CD4-positive, alpha-beta T cell treated with Interleukin-21 for 1 hour (primary cell): ENCODE measurements at places on chromosomes 4 and X.
A peak's percentile ranks its signal among the peaks of the same experiment; 100 is the strongest.

- DNase-seq, result peak; percentile 47
Measured at GRCh38 chr4:113677325-113677724, 84.2 kb downstream of the CAMK2D start.

DNA sequence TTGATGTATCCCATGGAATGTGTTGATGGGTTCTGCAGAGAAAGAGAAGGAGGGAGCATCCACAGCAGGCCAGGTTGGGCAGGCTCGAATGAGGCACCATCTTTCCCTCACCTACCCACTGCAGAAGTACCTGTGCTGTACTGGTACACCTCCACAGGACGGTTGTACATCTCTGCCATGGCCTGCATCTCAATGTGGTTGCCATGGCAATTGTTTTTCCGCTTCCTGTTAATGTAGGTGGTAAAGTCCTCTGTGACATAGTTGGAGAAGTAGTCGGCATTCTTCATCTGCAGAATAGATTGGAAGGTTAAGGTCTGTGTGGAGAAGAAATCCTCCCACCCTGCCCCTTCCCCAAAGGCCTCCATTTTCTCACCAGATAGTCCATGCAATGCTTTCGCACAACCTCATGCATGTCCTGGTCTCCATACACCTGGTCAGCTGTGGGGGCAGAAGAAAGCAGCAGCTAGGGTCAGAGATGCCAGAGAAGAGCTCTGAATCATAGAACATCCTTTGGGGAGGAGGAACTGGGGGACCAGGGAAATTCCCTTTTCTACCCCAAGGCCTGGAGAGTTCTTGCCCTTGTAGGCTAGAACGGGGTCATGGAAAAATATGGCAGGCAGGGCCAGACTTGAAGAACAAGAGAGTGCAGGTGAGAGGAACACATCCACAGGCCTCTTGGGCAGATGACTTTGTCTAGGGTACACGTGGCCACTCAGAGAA, 15.9 kb upstream of the PIM2 start:
- peak; percentile 84 for DNase-seq

DNA sequence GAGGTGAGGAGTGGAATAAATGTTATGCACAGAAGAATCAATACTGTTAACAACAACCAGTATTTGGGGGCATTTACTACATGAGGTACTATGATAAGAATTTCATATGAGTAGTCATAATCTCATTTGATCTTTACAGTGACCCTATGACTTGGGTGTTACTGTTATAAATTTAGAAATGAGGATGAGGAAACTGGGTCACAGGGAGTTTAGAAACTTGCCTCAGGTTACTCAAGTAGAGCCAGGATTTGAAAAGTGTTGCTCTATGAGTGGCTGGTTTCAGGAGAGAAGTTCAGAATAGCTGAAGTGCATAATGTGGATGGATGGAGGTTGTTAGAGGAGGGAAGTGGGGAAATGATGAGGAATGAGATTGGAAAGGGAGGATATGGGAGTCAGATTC, 16.6 kb upstream of the DDIT4L start:
- DNase-seq, result no peak

GRCh38 chr4:153521478-153521877, 55.3 kb downstream of the TMEM131L start:
- peak; percentile 42 for DNase-seq

- no peak for DNase-seq
Measured at GRCh38 chr4:55028196-55028595, 97.2 kb downstream of the KDR start.

GRCh38 chr4:44720371-44720770, 6.0 kb downstream of the GNPDA2 start:
- DNase-seq, result no peak

GRCh38 chr4:81404294-81404693, 67.4 kb downstream of the RASGEF1B start:
- no peak for DNase-seq

GRCh38 chr4:2820216-2820982, 23.2 kb upstream of the ADD1 start:
- no peak for DNase-seq

DNA sequence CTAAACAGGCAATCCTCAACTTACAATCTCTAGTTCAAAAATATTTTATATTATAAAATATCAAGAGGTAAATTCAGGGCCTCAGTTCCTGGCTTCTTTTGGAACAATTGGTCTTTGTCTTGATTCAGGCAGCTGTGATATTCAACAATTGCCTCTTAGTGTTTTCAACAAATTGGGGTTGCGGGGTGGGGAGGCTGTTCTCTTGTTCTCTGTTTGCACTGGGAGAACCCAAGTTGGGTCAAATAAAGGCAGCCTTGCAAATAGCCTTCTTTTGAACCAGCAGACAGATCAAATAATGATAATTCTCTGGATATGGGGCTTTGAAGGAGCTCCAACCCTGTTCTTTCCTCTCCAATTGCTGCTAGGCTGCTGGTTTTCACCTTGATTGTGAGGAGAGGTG, 142.5 kb downstream of the COL4A5 start:
- DNase-seq, result no peak

- DNase-seq, result no peak
Measured at GRCh38 chr4:37650481-37650880, 35.7 kb downstream of the RELL1 start.

DNA sequence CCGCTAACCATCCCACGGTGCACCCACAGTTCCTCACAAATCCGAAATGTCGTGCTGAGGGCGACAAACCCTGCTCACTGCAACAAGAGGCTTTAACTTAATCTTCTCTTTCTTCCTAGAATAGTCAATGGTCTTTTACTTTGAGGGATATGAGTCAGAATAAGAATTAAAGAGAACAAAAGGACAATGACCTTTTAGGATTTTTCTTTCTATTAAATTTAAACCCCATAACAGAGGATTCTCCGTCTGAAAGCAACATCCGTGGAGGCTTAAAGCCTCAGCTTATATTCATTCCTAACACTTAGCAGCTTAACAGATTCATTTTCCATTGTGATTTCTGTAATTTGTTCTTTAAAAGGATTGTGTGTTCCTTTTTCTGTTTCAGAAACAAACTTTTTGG, 44.9 kb upstream of the PUDP start:
- DNase-seq, result no peak

- no peak for DNase-seq
Measured at GRCh38 chr4:10647846-10648245, 36.7 kb downstream of the CLNK start.

- DNase-seq, result no peak
Measured at GRCh38 chrX:2327423-2327822, 173.4 kb downstream of the DHRSX start.

- no peak for DNase-seq
Measured at GRCh38 chr4:112002248-112002661, 143.0 kb upstream of the FAM241A start.

DNA sequence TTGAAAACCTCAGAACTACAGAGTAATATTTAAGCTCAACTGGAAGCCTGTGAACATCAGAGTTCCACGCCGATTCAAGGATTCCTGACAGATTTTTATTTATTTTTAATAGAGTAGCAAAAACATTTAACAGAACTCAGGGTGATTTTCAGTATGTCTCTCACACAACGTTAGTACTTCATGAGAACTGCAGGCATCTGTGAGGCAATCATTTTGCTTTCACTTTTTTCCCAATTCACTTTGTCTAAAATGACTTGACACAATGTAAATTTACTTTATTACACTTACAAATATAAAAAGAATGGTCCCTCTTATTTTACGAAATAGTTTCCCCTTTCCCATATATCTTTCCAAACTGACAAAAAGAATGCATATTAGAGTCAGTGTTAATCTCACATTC, 869.5 kb upstream of the EPHA5 start:
- no peak for DNase-seq

GRCh38 chr4:78354782-78355181, 196.8 kb upstream of the ANXA3 start:
- no peak for DNase-seq

- DNase-seq, result no peak
Measured at GRCh38 chrX:46953597-46953996, 41.4 kb downstream of the JADE3 start.

DNA sequence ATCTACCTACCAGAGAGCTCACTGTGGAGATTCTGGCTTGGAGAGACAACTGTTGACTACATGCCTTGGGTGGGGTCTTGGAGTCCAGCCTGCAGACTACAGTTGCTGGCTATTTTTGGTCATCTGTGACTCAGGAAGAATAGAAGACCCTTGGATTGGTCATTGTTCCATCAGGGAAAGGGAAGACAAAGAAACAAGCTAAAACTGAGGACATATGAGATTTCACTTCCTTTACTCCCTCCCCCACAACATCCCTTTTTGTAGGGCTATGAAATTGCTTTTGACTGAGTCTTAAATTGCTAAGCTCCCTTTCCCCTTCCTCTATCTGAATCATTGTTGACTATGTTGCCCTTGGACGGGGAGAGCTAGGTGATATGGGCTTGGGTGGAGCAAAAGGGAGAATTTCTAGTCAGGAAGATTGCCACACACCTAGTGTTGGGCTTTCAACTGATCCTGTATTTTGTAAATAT, 11.7 kb downstream of the MSN start:
- DNase-seq, result no peak

DNA sequence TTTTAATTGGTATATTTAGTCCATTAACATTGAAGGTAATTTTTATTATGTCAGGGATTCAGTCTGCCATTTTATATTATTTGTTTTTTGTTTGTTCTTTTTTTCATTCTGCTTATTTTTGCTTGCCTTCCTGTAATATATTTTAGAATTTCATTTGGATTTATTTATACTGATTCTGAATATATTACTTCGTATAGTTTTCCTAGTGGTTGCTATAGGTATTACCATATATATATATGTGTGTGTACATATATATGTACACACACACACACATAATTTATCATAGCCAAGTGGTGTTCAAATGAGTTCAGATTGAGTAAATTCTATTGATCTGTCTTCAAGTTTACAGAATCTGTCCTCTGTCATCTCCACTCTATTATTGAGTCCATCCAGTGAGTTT, 11.2 kb downstream of the CITED1 start:
- no peak for DNase-seq

- no peak for DNase-seq
Measured at GRCh38 chr4:159495515-159496236, 392.8 kb downstream of the RAPGEF2 start.

DNA sequence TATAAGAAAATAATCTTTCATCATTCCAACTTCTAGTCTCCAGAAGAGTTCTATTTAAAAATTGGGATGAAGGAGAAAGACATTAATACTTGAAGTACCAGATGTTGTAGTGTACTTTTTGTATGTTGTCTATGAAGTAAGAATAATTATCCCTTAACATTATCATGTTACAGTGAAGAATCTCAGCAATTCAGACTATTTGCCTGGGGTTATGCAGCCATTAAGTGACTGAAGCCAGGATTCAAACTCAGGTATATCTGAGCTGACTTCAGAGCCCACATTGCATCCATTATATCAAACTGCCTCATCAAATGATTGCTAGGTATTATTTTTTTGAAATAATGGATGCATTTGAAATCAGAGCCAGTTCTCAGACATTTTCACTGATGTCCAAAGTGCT, 76.1 kb upstream of the FHDC1 start:
- DNase-seq, result no peak

DNA sequence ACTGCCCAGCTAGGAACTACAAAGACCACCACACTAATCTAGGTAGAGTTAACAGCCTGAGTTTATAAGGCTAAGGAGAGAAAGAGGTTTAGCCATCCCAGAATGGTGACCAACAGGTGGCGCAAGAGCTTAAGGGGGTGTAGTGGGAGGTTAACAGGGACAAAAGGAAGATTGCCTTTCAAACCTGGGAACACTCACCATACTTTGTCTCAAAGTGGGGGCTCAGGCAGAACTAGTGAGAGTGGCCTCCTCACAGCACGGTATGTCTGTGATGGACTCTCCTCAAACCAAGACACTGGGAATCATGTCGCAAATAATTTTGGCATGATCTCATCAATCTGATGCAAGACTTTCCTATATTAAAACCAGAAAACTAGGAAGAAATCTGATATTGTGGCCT, 23.4 kb downstream of the CCNI start:
- DNase-seq, result peak; percentile 65

DNA sequence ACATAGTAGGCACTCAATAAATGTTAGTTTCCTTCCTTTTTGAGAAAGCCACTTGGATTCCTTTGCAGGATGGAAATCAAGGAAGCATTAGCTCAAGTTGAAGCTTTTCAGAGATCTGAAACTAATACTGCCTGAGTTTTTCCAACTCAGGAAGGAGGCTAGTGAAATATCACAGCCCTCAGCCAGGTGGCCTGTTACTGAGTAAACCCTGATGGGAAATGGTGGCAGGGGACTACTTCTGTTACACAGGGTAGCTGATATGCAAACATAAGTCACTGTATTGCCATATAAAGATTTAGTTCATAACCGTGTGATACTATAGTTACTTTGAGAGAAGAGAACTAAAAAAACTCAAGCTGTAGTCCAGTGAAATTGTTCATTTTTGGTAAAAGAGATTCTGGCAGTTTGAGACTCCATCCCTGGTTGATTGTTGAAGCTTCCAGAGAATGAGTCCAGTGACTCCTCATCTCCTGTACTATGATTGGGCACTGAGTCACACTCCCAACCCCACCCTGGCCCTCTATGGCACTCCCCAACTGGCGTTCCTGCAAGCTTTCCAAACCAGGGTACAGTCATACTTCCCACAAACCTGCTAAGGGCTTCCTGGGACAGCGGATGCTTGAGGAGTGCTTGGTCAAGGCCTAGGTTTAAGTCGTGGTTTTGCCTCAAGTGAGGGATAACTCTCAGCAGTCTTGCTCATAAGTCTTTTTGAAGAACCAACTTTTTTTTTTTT, 81.8 kb downstream of the MID1IP1 start:
- no peak for DNase-seq

- DNase-seq, result no peak
Measured at GRCh38 chr4:30460818-30461217, 259.4 kb upstream of the PCDH7 start.

DNA sequence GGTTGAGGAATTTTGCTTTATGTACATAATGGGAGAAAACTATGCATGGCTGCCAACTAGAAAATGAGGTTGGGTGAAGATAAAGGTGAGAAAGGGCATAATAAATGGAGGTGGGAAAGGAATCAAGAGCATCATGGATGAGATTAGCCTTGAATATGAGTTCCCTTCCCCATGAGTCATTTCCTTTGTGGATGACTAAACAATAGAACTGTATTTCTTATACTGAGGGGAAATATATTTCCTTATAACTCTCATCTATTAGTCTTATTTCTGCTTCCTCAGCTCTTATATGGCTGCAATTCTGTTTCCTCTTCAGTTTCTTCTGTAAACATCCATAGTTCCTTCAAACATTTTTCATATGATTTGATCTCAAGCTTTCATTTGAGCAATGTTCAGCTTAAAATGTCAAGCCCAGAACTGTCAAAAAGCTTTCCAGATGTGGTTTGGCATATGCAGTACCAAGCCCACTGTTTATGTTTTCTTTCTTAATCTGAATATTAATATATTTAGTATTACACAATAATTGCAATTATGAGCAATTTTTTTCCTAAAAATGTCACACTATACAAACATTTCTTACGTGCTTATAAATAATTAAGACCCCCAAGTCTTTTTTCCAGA, 100.7 kb upstream of the GRPR start:
- DNase-seq, result no peak

GRCh38 chr4:89305712-89306437, 1.7 kb downstream of the GPRIN3 start:
- no peak for DNase-seq

- DNase-seq, result peak; percentile 18
Measured at GRCh38 chr4:120977435-120977997, 55.0 kb upstream of the PRDM5 start.
